ENCODE measurements at places on chromosomes 13 and 19. TPM values are rescaled to one million over a fixed set of nuclear protein-coding genes. Genes with fewer than 3 reads are reported as not detected.

ZNF577 gene
- 8.7 TPM for total RNA-seq

KLK13 gene
- not detected for total RNA-seq

ZNF724 gene
- total RNA-seq = 2.0 TPM

NXNL1 gene
- not detected for total RNA-seq

ZNF729 gene
- total RNA-seq = not detected

ADPRHL1 gene
- 0.45 TPM for total RNA-seq

SIGLEC10 gene
- not detected for total RNA-seq

BLOC1S3 gene
- 2.0 TPM for total RNA-seq

NANOS3 gene
- total RNA-seq = not detected

TPRX2 gene
- not detected for total RNA-seq

FFAR3 gene
- total RNA-seq = not detected

Data from smooth muscle cell of the coronary artery (primary cell).